Cardiac muscle cell (in vitro differentiated cells and primary cell): ENCODE measurements at places on chromosomes 7 and 10. TPM values are rescaled to one million over a fixed set of nuclear protein-coding genes. Genes with fewer than 3 reads are reported as not detected.

- no peaks in the 10 kb centered on the region for H3K36me3 ChIP-seq
- H3K4me1 ChIP-seq: no peaks in the 10 kb centered on the region
- H3K27me3 ChIP-seq: peaks cover 100% of the 10 kb centered on the region
- no peak overlapping the region for H3K27ac ChIP-seq
Measured at GRCh38 chr7:155509359-155509724, 37.0 kb downstream of the CNPY1 start.

GRCh38 chr7:117728890-117729624, 144.2 kb downstream of the CTTNBP2 start:
- no peaks in the 10 kb centered on the region for H3K4me1 ChIP-seq
- H3K27me3 ChIP-seq: no peaks in the 10 kb centered on the region
- no peak overlapping the region for H3K4me3 ChIP-seq
- H3K27ac ChIP-seq: peak overlapping the region; percentile 9

GRCh38 chr10:69359594-69359993, 57.1 kb downstream of the TACR2 start:
- no peaks in the 10 kb centered on the region for H3K27me3 ChIP-seq
- no peak for DNase-seq
- peaks cover 5% of the 10 kb centered on the region for H3K36me3 ChIP-seq
- H3K4me1 ChIP-seq: peaks cover 25% of the 10 kb centered on the region

GRCh38 chr7:131108212-131108940, 219.3 kb upstream of the MKLN1 start:
- H3K36me3 ChIP-seq: no peaks in the 10 kb centered on the region
- no peaks in the 10 kb centered on the region for H3K4me1 ChIP-seq
- DNase-seq: peak; percentile 53
- H3K27me3 ChIP-seq: peaks cover 67% of the 10 kb centered on the region

DNA sequence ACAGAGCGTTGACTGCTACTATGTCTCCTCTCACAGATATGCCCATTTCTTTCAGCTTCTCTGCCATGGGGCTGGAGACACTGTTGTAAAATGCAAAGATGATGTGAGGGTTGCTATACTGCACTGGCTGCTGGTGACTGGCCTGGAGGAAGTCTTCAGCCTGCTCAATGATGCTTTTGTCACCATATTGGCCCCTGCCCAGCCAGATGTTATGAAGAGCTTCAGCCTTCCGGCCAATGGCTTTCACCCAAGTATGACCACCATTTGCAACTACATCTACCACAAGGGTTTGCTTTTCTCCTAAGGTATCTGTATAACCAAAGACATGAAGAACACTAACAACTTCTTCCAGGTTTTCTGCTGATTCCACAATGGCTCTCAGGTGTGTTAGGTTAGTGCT, 1.6 kb downstream of the C7orf25 start:
- H3K27me3 ChIP-seq: no peaks in the 10 kb centered on the region
- no peaks in the 10 kb centered on the region for H3K36me3 ChIP-seq
- H3K4me3 ChIP-seq: no peak overlapping the region
- peaks cover 13% of the 10 kb centered on the region for H3K4me1 ChIP-seq

DNA sequence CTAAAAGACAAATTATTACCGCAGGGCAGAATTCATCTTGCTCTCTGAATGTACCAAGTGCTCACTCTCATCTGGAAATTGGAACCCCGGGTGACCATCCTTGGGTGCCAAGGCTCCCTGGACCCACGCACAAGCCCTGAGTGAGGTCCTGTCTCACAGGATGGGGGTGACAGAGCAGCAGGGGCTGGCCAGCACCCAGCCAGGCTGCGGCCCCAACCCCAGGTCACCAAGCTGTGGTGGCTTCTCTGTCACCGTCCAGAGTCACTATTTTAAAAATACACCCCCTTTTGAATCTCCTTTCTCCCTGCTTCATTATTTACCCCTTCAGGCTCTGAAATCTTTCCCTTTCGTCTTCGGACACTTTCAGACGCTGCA, 148.6 kb downstream of the PRKAG2 start:
- H3K36me3 ChIP-seq: no peaks in the 10 kb centered on the region
- DNase-seq: no peak
- peaks cover 51% of the 10 kb centered on the region for H3K4me1 ChIP-seq
- no peak overlapping the region for H3K4me3 ChIP-seq

DNA sequence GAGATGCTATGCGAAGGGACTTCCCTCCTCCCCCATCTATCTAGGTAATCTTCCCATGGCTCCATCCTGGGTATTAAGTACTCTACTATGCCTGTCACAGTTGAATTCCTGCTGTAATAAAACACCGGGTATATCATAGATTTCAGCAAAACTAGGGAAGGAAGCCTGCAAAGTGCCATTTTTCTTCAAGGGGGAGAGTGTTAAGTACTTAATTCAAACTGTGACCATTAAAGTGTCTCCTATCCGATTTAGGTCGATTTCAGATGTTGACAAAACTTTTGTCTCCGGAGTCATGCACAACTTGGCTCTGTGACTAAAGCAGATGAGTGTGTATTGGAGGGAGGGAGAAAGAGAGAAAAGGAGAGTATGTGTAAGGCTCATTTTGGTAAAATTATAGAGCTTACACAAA, 4.6 kb downstream of the HOXA4 start:
- no peak for DNase-seq
- no peaks in the 10 kb centered on the region for H3K4me1 ChIP-seq
- no peaks in the 10 kb centered on the region for H3K36me3 ChIP-seq
- no peak overlapping the region for H3K4me3 ChIP-seq
- no peak overlapping the region for H3K27ac ChIP-seq
- H3K27me3 ChIP-seq: peaks cover 100% of the 10 kb centered on the region

- H3K36me3 ChIP-seq: no peaks in the 10 kb centered on the region
- no peaks in the 10 kb centered on the region for H3K4me1 ChIP-seq
- H3K27ac ChIP-seq: no peak overlapping the region
- no peak for DNase-seq
- H3K27me3 ChIP-seq: no peaks in the 10 kb centered on the region
Measured at GRCh38 chr7:4820405-4820966, 41.3 kb downstream of the PAPOLB start.

GRCh38 chr10:4835494-4835918, 9.5 kb downstream of the AKR1E2 start:
- no peaks in the 10 kb centered on the region for H3K36me3 ChIP-seq
- H3K4me3 ChIP-seq: no peak overlapping the region
- no peak for DNase-seq
- H3K4me1 ChIP-seq: peaks cover 30% of the 10 kb centered on the region

DNA sequence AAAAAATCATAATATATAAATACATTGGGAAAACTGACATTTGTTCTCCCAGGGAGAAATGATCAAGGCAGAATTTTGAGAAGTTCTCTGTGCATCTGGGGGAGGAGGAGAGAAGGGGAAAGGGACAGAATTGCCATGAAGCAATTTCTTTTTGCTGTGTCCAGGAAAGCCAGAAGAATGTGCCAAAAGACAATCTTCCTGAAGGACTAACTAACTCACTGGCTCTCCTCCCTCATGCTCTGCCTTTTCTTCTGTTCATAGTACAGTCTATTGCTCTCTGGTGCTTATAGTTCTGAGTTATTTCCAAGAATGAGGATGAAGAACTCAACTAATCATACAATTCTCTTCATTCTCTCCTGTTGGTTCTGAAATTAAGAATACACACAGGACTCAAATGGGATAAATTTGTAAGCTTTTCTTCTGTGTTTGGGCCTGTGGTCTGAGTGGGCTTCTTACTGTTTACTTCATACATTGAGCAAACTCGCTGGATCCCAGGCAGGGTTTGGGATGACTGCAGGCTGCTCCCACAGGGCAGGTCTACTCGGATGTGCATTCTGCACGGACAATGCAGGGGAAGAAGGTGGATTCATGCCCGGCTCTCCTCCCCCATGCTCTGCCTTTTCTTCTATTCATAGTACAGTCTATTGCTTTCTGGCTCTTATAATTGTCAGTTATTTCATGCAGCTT, 22.2 kb upstream of the FAM171A1 start:
- DNase-seq: no peak
- no peaks in the 10 kb centered on the region for H3K27me3 ChIP-seq

- no peaks in the 10 kb centered on the region for H3K27me3 ChIP-seq
- H3K4me1 ChIP-seq: no peaks in the 10 kb centered on the region
- H3K4me3 ChIP-seq: no peak overlapping the region
- no peak for DNase-seq
Measured at GRCh38 chr7:39911167-39911566, 38.9 kb upstream of the CDK13 start.

GRCh38 chr10:78351809-78352208, 318.1 kb downstream of the RPS24 start:
- H3K27ac ChIP-seq: no peak overlapping the region
- H3K4me1 ChIP-seq: no peaks in the 10 kb centered on the region
- DNase-seq: no peak
- H3K27me3 ChIP-seq: no peaks in the 10 kb centered on the region
- no peaks in the 10 kb centered on the region for H3K36me3 ChIP-seq

GRCh38 chr7:111985798-111986197, 220.4 kb downstream of the DOCK4 start:
- DNase-seq: no peak
- H3K27ac ChIP-seq: no peak overlapping the region
- H3K4me1 ChIP-seq: no peaks in the 10 kb centered on the region
- H3K36me3 ChIP-seq: no peaks in the 10 kb centered on the region
- no peak overlapping the region for H3K4me3 ChIP-seq

GRCh38 chr7:144786522-144786921, 49.3 kb downstream of the TPK1 start:
- H3K36me3 ChIP-seq: no peaks in the 10 kb centered on the region
- H3K27ac ChIP-seq: no peak overlapping the region
- no peak for DNase-seq
- peaks cover 8% of the 10 kb centered on the region for H3K4me1 ChIP-seq
- no peak overlapping the region for H3K4me3 ChIP-seq
- no peaks in the 10 kb centered on the region for H3K27me3 ChIP-seq

DNA sequence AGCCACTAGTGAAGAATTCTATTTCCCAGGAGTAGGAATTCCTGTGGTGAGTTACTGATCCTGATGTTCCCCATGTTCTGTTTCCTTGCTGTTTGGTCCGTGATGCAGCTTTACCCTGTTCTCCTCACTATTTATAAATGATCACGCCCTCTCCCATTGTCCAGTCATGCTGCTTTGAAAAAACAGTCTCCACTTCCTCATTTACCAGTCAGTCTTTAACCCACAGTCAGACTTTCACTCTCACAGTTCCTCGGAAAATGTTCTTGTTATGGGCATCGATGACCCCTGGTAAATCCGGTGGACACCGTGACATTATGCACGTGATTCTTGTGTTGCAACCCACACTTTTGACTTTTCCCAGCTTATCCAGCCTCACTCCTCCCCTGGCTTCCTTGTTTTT, 14.4 kb downstream of the SCIN start:
- H3K27me3 ChIP-seq: no peaks in the 10 kb centered on the region
- DNase-seq: no peak
- peaks cover 10% of the 10 kb centered on the region for H3K4me1 ChIP-seq
- H3K4me3 ChIP-seq: no peak overlapping the region
- no peak overlapping the region for H3K27ac ChIP-seq
- no peaks in the 10 kb centered on the region for H3K36me3 ChIP-seq

DNA sequence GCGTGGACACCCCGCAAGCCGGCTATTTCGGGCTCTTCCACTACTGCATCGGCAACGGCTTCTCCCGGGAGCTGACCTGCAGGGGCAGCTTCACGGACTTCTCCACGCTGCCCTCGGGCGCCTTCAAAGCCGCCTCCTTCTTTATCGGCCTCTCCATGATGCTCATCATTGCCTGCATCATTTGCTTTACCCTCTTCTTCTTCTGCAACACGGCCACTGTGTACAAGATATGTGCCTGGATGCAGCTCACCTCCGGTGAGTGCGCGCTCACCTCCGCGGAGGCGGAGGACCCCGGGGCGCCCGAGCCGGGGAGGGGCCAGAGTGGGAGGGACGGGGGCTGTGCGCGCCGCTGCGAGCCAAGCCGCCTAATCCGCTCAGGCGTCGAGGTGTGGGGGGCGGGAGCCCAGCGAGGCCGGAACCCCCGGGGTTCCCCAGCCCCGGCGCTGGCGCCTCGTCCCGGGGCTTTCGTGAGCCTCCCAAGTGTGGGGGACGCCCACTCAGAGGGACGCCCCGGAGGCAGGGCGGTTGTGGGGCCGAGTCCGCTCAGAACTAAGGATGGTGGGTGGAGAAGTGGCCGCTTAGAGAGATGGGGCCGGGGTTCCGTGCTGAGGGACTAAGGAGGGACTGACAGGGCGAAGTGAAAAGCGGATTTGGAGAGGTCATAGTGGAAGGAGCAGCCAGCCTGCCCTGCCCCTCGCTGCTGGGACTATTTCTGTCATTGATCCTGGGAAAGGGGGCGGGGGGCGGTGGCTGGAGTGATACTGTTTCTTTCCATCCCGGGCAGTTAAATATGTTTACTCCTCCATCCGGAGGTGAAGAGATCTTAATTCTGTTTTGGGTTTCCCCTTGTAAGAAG, 795 bp downstream of the LHFPL3 start:
- no peak for DNase-seq
- H3K27me3 ChIP-seq: peaks cover 95% of the 10 kb centered on the region
- peak overlapping the region; percentile 26 for H3K4me3 ChIP-seq
- H3K4me1 ChIP-seq: peaks cover 8% of the 10 kb centered on the region
- H3K27ac ChIP-seq: no peak overlapping the region

GRCh38 chr10:62755662-62756653, 48.6 kb upstream of the ADO start:
- no peaks in the 10 kb centered on the region for H3K36me3 ChIP-seq
- H3K4me1 ChIP-seq: no peaks in the 10 kb centered on the region
- H3K27ac ChIP-seq: no peak overlapping the region
- no peak overlapping the region for H3K4me3 ChIP-seq
- no peak for DNase-seq
- no peaks in the 10 kb centered on the region for H3K27me3 ChIP-seq

DNA sequence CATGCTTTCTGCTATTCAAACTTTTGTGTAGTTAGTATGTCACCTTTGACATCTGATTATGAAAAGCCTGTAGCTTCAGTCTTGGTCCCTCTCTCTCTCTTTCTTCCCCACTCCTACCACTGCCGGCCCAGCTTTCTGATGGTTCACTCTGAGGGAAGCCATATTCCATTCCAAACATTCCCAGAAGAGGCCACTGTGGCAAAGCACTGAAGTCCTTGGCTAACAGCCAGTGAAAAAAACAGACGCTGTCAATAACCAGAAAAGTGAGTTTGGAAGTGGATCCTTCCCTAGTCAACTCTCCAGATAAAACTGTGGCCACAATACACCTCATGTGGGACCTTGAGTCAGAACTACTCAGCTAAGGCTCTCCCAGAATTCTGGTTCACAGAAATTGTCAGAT, 950.7 kb upstream of the PHF14 start:
- no peaks in the 10 kb centered on the region for H3K27me3 ChIP-seq
- H3K4me3 ChIP-seq: no peak overlapping the region
- peak; percentile 67 for DNase-seq
- no peaks in the 10 kb centered on the region for H3K4me1 ChIP-seq

The NEURL1 gene
- polyA plus RNA-seq: 1.4 and 3.5 TPM in 2 replicates

The SH2D4B gene
- not detected in 2 replicates for polyA plus RNA-seq

The SND1 gene
- polyA plus RNA-seq: 113 and 114 TPM in 2 replicates

The FAM20C gene
- polyA plus RNA-seq: 3.6 and 4.9 TPM in 2 replicates

The MOGAT3 gene
- not detected in 2 replicates for polyA plus RNA-seq

The OPALIN gene
- not detected in 2 replicates for polyA plus RNA-seq

The GHRHR gene
- not detected in 2 replicates for polyA plus RNA-seq

The OR6V1 gene
- polyA plus RNA-seq: not detected in 2 replicates

The TRIM50 gene
- polyA plus RNA-seq: not detected in 2 replicates

The LRRN3 gene
- 84.6 and 86.4 TPM in 2 replicates for polyA plus RNA-seq

The GNGT1 gene
- not detected in 2 replicates for polyA plus RNA-seq

The ZNF485 gene
- 1.0 and 3.5 TPM in 2 replicates for polyA plus RNA-seq
